ENCODE measurements at places on chromosomes 16 and 17.
A peak's percentile ranks its signal among the peaks of the same experiment; 100 is the strongest.

DNA sequence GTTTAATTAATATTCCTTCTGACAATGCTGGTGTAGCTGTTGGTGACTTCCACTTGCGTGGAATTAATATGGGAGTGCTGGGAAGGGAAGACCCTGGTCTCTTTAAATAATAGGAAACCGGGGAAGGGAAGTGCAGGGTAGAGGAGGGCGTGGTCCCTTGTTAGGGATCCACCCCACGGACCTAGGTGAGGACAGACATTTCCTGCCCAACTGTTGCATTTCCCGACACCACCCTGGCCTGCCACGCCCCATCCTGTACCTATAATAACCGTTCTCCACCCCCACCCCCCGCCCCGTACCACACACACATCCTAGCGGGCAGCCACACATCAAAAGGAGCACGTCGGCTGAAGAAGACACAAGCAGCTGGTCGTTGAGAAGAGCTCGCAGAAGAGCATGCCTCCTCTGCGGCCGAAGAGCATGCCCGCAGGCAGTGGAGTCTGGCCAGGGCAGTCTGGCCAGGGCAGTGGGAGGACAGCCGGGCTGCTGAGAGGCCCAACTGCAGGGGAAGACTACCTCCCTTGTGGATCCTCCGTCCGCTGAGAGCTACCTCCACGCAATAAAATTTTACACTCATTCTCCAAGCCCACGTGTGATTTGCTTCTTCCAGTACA lies 36.8 kb upstream of the MMD start:
- H3K27ac ChIP-seq: no peak overlapping the region
- DNase-seq: no peak
- no peak overlapping the region for H3K4me3 ChIP-seq
- H3K36me3 ChIP-seq: no peaks in the 10 kb centered on the region
- no peaks in the 10 kb centered on the region for H3K4me1 ChIP-seq

GRCh38 chr17:57874434-57875289 lies 24.8 kb upstream of the MRPS23 start:
- peak overlapping the region; percentile 83 for H3K27ac ChIP-seq
- no peak overlapping the region for H3K4me3 ChIP-seq
- peaks cover 11% of the 10 kb centered on the region for H3K36me3 ChIP-seq
- DNase-seq: peak; percentile 92
- no peaks in the 10 kb centered on the region for H3K27me3 ChIP-seq
- peaks cover 20% of the 10 kb centered on the region for H3K4me1 ChIP-seq

- peak; percentile 77 for DNase-seq
- peaks cover 31% of the 10 kb centered on the region for H3K27me3 ChIP-seq
- H3K4me1 ChIP-seq: peaks cover 2% of the 10 kb centered on the region
Measured at GRCh38 chr17:79789943-79790804, 6.7 kb downstream of the CBX8 start.

DNA sequence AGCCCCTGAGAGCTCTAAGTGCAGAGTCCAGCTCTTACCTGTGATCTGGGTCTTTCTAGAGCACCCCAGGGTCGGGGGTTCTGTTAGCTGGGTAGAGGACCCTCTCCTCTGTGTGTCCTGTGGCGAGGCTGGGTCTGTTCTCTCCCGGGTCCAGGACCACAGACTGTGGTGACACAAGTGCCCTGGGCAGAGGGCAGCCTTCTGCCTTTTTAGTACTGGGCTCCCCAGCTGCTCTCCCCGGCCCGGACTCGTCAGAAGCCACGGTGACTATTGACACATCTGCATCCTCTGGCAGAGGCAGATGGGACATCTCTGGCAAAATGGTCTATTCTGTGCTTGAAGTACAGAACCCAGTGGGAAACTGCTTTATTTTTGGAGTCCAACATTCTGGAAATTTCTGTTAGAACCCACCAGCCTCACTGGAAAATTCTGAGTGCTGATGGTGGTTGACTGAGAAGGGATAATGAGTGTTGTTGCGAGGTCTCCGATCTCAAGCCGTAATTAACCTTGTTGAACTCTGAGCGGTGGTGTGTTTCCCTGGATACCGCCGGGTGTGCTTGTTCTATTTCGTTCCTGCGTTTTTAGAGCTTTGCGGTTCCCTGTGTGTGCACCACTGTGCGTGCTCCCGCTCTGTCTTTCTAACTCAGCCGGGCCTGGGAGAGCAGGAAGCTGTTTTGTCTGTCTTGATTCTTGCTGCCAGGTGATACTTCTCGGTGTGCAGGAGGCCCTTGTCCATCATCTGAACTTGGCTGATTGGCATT lies 26.0 kb upstream of the NUDT16L1 start:
- peaks cover 10% of the 10 kb centered on the region for H3K36me3 ChIP-seq
- no peaks in the 10 kb centered on the region for H3K27me3 ChIP-seq
- H3K4me1 ChIP-seq: peaks cover 16% of the 10 kb centered on the region
- no peak overlapping the region for H3K27ac ChIP-seq
- DNase-seq: peak; percentile 52

- H3K36me3 ChIP-seq: no peaks in the 10 kb centered on the region
- peak overlapping the region; percentile 43 for H3K27ac ChIP-seq
- no peaks in the 10 kb centered on the region for H3K27me3 ChIP-seq
- peaks cover 6% of the 10 kb centered on the region for H3K4me1 ChIP-seq
- DNase-seq: peak; percentile 80
- H3K4me3 ChIP-seq: peak overlapping the region; percentile 61
Measured at GRCh38 chr17:17300624-17301568, 2.3 kb upstream of the NT5M start.

- H3K4me1 ChIP-seq: no peaks in the 10 kb centered on the region
- H3K27me3 ChIP-seq: peaks cover 4% of the 10 kb centered on the region
- no peaks in the 10 kb centered on the region for H3K36me3 ChIP-seq
- peak overlapping the region; percentile 35 for H3K4me3 ChIP-seq
Measured at GRCh38 chr17:6913608-6914443, 82.0 kb upstream of the ALOX12 start.

Data from kidney (tissue), 22 donors.